NCI-H82 (cell line): ENCODE measurements at places on chromosomes 5 and 9.
A peak's percentile ranks its signal among the peaks of the same experiment; 100 is the strongest.

DNA sequence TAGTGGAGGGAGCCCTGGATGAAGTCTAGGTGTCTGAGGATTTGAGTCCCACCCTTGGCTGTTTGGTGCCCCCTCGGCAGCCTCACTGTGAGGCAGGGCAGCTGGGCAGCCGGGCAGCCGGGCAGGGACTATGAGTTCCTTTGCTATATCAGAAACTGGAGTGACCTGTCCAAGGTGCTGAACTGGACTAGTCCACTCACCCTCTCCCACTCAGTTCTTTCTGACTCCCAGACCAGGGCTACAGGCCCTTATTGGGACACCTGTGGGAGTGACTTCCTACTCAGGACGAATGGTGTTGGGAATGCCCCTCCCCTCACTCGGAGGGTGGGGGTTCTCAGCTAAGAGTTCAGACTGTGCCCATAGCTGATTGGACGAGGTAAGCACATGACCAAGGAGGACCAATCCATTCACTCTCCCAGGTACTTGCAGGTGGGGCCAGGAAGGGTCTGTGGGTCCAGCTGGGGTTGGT lies 34.1 kb upstream of the RAPGEF1 start:
- DNase-seq: peak; percentile 48

DNA sequence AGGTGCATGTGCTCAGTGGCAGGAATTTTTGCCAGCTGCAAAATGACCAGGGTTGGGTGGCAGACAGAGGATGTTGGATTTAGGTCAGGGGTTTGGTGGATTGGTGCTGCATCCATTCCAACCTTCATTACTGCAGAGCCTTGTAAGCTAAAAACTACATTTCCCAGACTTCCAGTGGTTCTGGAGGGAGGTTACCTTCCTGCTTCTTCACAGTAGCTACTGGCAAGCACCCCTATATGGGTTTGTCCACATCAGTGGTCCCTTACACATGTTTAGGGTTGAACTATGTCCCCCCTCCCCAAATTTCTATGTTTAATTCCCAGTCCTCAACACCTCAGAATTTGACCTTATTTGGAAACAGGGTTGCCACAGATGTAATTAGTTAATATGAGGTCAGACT lies 20.7 kb upstream of the IL17B start:
- peak; percentile 87 for DNase-seq

GRCh38 chr5:123091298-123092222 lies 2.5 kb downstream of the PRDM6 start:
- DNase-seq: peak; percentile 27

- no peak for DNase-seq
Measured at GRCh38 chr5:35876454-35876853, 19.8 kb downstream of the IL7R start.

DNA sequence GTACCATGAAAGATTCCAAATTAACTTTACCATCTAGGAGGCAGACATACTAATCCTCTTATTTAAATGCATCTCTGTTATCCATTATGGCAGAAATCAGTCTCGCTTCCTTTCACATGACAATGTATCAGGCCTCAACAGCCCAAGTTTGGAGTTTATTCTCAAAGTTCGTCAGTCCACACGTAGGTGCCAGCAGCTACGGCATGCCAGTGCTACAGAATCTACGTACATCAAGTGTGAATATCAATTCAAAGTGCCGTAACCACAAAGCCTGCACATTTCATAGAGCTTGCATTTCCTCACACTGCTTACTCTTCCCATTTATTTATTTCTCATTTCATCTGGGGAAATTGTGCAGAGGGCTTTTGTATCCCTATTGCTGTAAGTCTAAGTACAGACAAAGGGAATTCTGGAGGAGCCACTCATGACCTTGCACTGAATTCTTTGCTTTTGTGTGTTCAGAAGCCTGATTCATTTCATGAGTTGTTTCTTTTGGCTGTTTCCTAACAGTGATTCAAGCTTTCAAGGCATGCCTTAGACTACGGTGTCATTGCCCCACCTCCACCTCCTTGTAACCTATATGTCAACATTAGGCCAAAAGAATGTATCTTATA lies 10.0 kb downstream of the ENC1 start:
- peak; percentile 52 for DNase-seq

DNA sequence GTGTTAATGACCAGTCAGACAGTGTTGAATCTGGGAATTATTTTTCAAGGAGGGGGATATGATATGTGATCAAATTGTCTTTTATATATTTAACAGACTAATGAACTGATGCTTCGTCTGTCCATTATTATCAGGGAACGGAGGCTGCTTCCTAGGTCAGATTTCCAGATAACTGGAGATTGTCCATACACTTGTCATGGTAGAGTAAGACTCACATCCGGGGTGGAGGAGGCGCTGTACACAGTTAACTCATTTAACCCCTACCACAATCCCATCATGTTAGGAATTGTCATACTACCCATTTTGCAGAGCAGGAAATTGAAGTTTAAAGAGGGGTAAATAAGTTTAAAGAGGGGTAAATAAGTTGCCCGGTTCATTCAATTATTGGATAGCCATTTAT lies 55.9 kb downstream of the ARHGAP26 start:
- DNase-seq: no peak

DNA sequence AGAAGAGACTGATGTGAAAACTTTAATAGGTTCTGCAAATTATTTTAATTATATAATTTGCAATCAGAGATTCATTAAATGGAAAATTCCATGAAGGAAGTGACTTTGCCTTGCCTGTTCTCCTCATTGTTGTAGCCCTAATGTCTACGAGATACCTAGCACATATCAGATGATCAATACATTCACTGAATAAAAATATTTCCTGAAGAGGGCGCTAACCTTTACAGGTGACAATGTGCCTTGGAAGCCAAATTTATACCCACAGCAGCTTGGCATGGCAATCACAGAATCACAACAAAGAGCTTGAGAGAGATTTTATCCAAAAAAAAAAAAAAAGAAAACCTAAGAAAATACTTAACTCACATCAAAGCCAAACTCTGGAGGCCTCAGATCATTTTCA lies 17.4 kb downstream of the HAUS6 start:
- DNase-seq: peak; percentile 62

DNA sequence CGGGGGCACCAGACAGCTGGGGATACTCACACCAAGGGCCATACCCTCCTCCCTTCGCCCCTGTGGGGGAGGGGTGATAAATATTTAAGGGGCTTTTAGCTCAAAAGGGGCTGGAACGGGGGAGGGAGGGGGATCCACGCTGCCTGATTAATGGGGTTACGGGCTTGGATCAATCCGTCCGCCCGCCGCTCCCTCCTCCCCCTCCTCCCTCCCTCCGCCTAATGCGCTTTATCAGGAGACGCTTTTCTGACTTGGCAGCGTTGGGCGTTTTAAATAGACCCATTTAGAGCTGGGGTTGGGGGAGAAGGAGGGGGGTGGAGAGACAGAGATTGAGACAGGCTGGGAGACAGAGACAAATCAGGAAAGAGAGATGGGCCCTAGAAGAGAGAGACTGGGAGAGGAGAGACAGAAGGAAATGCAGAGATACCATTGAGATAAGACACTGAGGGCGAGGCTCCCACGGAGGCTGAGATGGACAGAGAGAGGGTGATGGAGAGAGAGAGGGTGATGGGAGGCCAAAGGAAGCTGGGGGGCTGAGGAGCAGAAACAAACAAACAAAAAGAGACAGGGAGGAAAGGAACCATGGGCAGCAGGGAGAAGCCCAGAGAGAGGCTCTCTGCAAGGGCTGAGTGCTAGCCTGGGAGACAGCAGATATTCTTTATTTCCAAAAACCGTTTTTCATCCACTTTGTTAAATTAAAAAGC lies 10.3 kb downstream of the CNTFR start:
- DNase-seq: peak; percentile 93

GRCh38 chr9:130363755-130364404 lies 80.9 kb upstream of the ASS1 start:
- no peak for DNase-seq

- no peak for DNase-seq
Measured at GRCh38 chr9:105065098-105066088, 137.4 kb upstream of the ABCA1 start.

- no peak for DNase-seq
Measured at GRCh38 chr5:29879401-29879800, 1314.1 kb upstream of the CDH6 start.

- no peak for DNase-seq
Measured at GRCh38 chr5:141617682-141618029, 1.1 kb downstream of the DIAPH1 start.

GRCh38 chr5:10505517-10506095 lies 58.3 kb upstream of the ANKRD33B start:
- no peak for DNase-seq

GRCh38 chr9:81069038-81069795 lies 620.1 kb downstream of the TLE1 start:
- no peak for DNase-seq

- no peak for DNase-seq
Measured at GRCh38 chr9:34898846-34899245, 59.2 kb upstream of the PHF24 start.

GRCh38 chr9:83327323-83327722 lies 210.9 kb downstream of the FRMD3 start:
- DNase-seq: peak; percentile 76

- no peak for DNase-seq
Measured at GRCh38 chr5:125582352-125582751, 835.9 kb upstream of the ZNF608 start.

- no peak for DNase-seq
Measured at GRCh38 chr9:86126998-86127972, 27.9 kb upstream of the GOLM1 start.

DNA sequence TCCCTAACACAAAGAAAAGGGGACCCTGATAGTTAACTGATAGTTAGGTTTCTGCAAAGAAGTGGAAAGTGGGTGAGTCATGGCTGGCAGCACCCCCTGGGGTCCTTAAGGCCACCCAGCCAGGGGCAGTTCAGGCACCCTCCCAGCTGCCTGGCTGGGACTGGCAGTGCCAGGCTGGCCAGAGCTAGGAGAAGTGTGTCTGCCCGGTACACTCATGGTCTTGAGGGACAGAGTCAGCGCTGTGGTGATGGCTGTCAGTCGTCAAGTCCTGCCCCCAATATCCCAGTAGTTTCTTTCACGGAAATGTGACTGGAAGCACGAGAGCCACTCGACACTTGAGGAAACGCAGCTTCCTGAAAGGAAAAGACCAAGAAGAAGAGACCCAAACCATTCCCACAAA lies 22.3 kb upstream of the CNOT6 start:
- no peak for DNase-seq

DNA sequence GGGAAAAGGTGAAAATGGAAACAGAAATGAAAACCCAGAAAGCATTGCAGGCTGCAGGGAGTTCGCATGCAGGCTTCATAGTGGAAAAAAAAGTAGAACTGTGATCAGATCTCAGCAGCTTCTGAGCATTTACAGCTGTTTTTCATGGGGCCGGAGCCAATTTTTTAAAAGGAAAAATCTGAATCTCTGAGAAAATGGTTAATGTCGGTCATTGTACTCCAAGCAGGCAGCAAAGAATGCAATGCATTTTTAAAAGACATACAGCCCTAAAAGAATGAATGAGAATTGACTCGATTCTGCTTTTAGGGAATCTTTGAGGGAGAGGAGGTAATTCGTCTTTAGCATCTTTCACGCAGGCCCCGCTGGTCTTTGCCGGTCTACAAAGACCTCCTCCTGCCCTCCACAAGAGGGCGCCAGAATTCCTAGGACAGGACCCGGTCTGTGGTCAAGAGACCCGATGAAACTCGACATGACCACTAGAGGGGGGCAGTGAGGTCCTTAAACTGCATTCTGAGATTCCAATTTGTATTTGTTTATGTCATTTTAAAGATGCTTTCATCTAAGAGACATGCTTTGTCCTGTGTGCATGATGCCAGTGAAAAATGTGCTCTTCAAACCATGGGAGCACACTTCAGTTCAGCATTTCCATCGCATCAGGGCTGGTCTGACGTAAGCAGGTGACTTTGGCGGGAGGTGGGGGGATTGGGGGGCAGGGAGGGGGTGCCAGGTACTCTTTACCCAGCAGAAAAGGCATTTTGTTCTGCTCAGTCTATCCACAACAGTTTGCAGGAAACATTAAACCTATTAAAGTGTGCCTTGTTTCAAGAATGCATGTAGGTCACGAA lies 43.7 kb upstream of the TMEM252 start:
- DNase-seq: peak; percentile 91

GRCh38 chr9:107712390-107712789 lies 222.8 kb upstream of the KLF4 start:
- DNase-seq: no peak

DNA sequence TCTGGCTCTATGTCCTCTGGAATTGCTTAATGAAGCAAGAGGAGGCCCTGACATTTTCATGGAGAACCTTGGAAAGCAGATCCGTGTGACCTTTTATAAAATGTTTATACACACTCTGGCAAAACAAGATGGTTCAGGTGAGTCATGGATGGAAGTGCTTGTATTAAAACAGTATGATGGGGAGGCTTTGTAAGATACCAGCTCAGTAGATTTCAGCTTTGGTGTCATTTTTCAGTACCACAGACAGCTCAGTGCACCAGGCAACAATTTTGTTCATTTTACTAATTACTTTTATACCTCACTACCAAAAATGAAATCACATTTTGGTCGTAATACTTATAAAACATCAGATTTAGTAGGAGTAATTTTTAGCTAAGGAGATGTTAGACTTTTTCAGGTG lies 5.2 kb downstream of the KCNN2 start:
- no peak for DNase-seq

GRCh38 chr5:17229313-17229712 lies 11.9 kb downstream of the BASP1 start:
- no peak for DNase-seq

DNA sequence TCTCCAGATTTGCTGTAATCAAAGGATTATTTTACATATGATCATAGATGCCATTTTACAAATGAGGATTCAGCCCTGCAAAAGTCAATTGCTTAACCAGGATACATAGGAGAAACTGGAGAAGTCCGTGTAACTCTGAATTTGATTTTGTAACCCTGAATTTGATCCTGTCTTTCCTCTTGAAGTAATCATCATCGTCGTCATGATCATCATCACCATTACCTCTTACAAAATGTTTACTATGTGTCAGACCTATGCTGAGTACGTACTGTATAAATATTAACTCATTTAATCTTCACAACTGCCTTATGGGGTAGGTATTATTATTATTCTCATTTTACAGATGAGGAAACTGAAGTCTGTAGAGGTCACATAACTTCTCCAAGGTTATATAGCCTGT lies 271.5 kb downstream of the DOCK8 start:
- no peak for DNase-seq

GRCh38 chr9:110451726-110452125 lies 114.1 kb upstream of the TXNDC8 start:
- DNase-seq: no peak

GRCh38 chr9:82996941-82997340 lies 66.0 kb downstream of the RASEF start:
- DNase-seq: no peak
